IPS DF 6.9 (cell line): ENCODE measurements at places on chromosomes 1 and 21.
A peak's percentile ranks its signal among the peaks of the same experiment; 100 is the strongest.

- DNase-seq, result no peak
Observed at GRCh38 chr21:29800056-29800455, 139.7 kb downstream of the GRIK1 start.

DNA sequence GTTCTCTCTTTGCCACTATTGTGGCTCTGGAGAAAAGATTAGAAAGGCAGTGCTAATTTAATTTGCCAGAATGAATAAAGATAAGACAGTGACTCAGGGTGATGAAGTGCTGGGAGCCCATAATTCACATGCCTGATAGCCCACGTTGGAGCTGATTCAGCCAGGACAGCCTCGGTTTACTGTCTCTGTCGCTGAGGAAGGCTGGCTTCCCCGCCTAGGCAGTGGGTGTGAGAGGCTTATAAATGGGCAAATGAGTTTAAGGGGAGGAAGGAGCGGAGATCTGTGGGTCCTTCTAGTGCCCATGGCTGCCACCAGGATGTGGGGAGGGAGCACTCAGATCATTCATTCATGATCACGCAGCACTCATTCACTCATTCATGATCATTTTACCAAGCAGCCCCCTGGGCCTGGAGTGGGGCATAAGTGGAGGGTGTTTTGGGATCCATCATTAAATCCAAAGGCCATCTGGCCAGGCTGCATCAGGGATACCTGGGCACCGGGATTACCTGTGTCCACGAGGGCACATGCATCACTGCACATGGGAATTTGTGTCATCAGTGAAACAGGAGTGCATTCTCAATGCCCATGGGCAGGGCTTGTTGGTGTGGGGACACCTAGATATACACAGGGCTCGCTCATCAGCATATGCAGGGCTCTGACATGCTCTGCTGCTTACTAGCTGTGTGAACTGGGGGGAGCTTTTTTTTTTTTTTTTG is 315.4 kb downstream of the MATN1 start:
- no peak for DNase-seq

DNA sequence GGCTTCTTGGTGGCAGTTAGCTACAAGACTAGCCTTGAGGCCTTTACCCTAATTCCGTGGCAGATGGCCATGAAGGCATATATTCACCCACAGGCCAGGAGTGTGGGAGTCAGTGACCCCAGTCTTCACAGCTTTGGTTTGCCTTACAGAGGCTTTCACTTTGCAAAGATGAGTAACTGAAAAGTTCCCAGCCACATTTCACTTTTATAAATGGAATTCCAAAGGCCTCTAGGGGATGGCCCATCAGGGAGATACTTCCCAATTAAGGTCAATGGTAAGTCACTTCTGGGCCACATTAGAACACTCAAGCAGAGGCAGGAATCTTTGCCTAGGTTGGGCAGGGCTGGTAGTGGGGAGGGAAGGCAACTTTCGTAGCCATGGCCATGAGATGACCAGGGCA is 13.1 kb upstream of the HEYL start:
- no peak for DNase-seq

GRCh38 chr1:29379443-29380073 is 143.2 kb downstream of the PTPRU start:
- DNase-seq, result peak; percentile 74

- no peak for DNase-seq
Observed at GRCh38 chr1:51242546-51242945, 6.5 kb downstream of the RNF11 start.

- DNase-seq, result no peak
Observed at GRCh38 chr1:34800214-34800613, 7.4 kb downstream of the GJA4 start.

- no peak for DNase-seq
Observed at GRCh38 chr1:209042413-209042812, 541.1 kb upstream of the CAMK1G start.

DNA sequence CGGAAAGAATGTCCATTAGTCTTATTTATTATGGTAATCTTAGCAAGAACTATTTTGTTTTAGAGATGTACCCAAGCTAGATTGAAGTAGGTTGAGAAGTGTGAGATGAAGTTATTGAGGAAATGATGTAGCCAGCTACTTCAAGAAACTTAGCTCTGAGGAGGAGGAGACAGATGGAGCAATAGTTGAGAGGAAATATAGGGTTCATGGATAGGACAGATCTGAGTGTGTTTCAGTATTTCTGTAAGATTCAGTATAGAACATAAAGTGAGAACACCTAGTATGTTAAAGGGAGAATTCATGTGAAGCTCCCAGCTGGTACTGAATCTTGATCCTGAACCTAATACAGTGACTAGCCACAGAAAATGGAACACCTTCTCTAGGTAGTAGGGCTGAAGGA is 28.9 kb downstream of the TSNAX start:
- no peak for DNase-seq

- DNase-seq, result no peak
Observed at GRCh38 chr1:247557926-247558674, 9.2 kb downstream of the GCSAML start.

DNA sequence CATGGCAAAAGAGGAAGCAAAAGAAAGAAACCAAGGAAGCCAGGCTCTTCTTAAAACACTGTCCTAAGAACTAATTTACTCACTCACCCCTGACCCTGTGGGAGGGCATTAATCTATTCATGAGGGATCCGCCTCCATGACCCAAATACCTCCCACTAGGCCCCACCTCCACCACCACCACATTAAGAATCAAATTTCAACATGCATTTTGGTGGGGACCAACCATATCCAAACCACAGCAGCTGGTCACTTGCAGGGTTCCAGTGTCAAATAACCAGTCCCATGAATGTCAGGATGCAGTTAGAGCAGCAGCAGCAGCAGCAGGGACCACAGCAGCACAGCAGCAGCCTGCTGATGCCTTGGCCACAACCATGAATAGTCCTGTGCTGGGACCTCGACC is 83.8 kb downstream of the ZC3H11B start:
- DNase-seq, result no peak

- no peak for DNase-seq
Observed at GRCh38 chr1:16442941-16443340, 2.4 kb downstream of the NECAP2 start.

- DNase-seq, result no peak
Observed at GRCh38 chr1:84876353-84876752, 16.7 kb downstream of the LPAR3 start.

DNA sequence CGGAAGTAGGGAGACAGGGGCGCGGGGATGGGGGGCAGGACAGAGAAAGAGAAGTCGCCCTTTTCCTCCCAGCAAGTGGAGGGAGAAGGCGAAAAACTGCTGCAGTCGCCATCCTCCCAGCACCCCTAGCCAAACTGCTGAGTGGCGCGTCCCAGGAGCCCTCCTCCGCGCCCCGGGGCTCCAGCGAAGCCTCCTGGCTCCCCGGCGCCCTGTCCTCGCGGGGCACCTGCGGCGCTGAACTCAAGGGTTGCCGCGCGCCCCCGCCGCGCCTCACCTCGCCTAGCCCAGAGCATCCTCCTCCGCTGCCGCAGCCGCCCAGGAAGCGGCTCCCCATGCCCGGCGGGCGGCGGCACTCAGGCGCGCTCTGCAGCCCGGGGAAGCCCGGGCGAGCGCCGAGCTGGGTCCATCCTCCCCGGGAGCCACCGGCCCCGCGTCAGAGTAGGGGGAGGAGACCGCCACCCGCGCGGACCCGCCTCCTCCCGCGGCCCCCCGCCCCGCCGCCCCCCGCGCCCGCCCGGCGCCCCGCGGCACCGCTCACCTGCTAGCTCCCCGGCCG is at the start of gene DAB1:
DAB1 (minus strand) TSS at position 405 of the 556 bp plus-strand sequence. CDS start 133,030 bp downstream, outside the sequence.
- no peak for DNase-seq

GRCh38 chr1:170682809-170683208 is 18.9 kb downstream of the PRRX1 start:
- DNase-seq, result no peak

DNA sequence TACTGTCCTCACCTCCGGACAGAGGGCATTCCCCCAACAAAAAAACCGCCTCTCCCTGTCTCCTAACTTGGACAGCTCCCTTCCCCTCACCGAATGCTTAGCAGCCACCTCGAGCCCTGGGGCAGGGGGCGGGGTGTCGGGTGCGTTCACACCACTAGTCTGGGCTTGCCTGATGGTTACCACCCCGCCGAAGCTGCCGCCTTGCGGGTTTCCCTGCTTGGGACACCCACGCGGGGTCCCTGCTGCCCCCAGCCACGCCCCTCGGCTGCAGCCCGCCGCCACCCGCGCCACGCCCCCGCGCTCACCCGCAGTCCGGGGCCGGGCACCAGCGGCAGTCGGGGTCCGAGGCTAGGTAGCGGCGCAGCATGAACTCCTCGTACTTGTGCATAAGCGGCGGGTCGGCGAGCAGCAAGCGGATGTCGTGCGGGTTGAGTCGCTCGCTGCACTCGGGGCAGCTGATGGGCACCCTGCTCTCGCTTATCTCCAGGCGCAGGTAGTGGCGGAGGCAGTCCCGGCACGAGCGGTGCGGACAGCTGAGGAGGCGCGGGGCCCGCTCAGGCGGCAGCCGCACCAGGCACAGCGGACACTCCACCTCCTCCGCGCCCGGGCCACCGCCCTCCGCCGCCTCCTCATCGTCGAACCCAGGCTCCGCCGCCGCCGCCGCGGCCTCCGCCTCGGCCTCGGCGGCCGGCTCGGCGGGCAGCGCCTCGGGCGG is 706 bp downstream of the RNF19B start:
- DNase-seq, result no peak

DNA sequence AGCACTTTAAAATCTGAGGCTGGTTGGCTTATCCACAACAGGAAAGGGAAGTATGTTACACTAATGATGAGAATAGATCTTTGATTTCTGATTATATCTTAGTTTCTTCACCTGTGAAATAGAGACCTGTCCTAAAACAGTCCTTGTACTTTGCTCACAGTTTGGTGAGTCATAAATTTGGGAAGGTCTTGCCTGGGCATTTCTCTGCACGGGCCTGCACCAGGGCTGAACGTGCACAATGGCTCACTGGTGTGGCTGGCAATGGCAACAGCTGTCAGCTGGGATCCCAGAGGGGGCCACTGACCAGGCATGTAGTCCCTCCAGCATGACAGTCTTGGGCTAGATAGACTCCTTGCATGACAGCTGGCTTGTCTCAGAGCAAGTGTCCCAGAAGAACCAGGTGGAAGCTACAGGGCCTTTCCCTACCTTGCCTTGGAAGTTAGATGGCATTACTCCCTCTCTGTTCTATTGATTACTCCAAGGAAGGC is 367.4 kb downstream of the DISC1 start:
- DNase-seq, result no peak

GRCh38 chr21:36159356-36159921 is 2.8 kb downstream of the DOP1B start:
- no peak for DNase-seq

DNA sequence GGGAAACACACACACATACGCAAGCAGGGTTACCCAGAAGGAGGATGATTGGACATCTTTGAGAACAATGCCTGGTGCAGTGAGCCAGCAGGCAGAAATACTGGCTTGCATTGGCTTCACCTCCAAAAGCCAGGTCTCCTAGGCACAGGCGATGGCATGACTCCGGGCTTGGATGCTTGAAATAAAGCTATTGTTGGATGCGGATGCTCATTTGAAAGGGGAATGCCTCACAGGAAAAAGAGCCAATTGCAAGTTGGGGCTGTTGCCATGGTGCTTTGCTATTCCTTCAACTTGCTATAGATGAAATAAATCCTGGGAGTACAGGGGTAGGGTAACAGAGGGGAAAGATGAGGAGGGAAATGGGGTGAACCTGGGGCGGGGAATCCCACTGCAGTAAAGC is 180.7 kb upstream of the SGIP1 start:
- no peak for DNase-seq

DNA sequence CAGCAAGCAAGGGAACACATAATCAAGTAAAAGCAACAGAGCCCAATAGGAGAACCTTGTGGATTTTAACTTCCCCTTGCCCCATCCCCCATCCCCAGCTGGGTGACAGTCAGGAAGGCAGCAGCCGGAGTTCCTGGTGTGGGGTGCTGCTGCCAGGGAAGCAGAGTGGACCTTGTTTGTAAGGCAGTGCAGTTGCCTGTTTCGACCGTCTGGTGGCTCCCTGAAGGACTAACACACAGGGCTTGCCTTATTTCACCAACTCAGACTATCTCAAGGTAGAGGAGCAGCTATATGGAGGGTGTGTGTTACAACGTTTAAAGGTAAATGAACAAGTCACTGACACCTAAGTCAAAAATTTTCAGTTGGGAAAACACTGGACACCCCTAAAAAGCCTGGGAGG is 6.6 kb downstream of the KRTAP10-8 start:
- no peak for DNase-seq

DNA sequence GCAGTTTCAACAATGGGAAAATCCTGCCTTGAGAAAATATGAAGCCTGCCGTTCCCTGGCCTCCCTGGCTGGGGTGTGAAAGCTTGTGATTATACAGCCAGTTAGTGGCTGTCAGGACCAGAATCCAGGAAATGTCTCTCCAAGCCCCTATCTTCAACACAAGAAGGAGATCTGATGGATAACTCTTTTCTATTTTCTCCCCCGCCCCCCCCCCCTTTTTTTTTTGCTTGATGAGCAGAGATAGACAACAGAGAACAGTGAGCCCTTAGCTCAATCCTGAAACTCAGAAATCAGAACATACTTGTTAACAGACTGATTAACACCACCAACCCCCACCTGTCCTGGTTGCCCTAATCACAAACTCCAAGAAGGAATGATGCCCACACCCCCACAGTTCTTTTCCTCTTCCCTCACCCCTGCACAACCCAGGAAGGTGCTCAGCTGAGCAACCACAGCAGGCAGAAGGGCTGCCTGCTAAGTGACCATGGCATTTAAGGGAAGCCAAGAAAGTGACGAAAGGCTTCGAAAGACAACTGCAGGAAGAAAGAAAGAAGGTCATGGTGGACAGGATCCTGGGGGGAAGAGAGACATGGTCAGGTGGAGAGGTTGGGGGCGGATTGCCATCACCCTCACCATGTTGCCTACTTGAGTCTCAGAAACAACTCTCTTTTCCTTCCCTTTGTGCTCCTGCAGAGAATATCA is 12.3 kb upstream of the DENND2D start:
- DNase-seq, result no peak

GRCh38 chr1:30328401-30329262 is 394.8 kb downstream of the MATN1 start:
- DNase-seq, result no peak

DNA sequence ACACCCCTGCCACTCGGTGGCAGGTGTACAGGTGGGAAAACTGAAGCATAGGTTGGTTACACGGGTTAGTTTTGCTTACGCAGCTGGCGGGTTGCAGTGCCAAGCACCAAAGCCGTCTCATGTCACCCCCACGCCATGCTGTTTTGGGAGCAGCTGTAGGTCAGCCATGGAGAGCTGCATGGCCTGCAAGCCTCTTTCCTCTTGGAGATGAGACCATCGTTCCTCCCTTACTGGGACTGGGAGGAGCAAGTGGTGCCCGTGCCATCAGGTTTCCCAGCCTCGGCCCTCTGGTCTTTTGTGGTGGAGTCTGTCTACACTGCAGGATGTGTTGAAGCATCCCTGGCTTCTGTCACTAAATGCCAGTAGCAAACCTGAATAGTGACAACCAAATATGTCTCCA is 46.9 kb downstream of the AJAP1 start:
- no peak for DNase-seq

- DNase-seq, result no peak
Observed at GRCh38 chr1:33312413-33312749, 8.5 kb downstream of the A3GALT2 start.

GRCh38 chr1:60279798-60280197 is 206.2 kb upstream of the C1orf87 start:
- DNase-seq, result no peak
